Stimulated activated CD4-positive, alpha-beta T cell treated with anti-CD3 and anti-CD28 coated beads, Interleukin-1b, Interleukin-23, amount 100 ng/mL, for 24 hours (primary cell): ENCODE measurements at places on chromosomes 16 and 17.
A peak's percentile ranks its signal among the peaks of the same experiment; 100 is the strongest.

DNA sequence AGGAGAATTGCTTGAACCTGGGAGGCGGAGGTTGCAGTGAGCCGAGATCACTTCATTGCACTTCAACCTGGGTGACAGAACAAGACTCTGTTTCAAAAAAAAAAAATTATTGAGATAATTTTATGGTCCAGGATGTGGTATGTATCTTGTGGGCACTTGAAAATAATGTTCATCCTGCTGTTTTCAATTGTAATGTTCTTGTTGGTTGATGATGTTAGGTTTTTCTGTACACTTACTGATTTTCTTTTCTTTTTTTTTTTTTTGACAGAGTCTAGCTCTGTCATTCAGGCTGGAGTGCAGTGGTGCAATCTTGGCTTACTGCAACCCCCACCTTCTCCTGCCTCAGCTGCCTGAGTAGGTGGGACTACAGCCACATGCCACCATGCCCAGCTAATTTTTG lies 29.7 kb downstream of the TBX21 start:
- DNase-seq: no peak

DNA sequence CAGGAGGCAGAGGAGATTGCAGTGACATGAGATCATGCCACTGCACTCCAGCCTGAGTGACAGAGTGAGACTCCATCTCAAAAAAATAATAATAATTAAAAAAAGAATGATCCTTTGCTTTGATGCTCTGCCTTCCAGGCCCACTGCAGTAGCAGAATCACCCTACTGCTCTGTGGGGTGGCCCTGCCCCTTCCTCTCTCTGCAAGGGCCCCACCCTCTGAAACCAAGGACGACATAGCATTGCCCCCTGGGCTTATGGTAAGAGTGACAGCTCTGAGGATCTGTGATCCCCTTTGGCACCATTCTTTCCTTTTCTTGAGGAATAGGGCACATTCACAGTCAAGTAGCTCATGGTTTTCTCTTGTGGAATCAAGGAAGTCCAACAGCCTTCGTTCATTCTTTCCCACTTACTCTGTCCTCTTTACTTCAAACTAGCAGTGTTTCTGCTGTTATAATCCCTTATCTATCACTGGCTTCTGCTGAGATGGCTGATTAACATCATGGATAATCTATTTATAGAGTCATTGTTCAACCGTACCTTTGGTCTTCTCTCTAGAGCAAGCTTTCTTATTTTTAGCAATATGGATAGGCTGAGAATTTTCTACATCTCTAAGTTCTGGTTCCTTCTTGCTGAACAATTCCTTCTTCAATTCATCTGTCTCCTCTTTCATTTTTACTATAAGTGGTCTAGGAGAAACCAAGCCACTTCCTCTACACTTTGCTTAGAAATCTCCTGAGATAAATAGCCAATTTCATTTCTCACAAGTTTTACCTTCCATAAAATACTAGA lies 14.1 kb downstream of the RAD51C start:
- no peak for DNase-seq

- DNase-seq: no peak
Observed at GRCh38 chr17:45906927-45907622, 12.7 kb downstream of the MAPT start.

GRCh38 chr17:17505610-17506171 lies 9.5 kb upstream of the RASD1 start:
- no peak for DNase-seq

DNA sequence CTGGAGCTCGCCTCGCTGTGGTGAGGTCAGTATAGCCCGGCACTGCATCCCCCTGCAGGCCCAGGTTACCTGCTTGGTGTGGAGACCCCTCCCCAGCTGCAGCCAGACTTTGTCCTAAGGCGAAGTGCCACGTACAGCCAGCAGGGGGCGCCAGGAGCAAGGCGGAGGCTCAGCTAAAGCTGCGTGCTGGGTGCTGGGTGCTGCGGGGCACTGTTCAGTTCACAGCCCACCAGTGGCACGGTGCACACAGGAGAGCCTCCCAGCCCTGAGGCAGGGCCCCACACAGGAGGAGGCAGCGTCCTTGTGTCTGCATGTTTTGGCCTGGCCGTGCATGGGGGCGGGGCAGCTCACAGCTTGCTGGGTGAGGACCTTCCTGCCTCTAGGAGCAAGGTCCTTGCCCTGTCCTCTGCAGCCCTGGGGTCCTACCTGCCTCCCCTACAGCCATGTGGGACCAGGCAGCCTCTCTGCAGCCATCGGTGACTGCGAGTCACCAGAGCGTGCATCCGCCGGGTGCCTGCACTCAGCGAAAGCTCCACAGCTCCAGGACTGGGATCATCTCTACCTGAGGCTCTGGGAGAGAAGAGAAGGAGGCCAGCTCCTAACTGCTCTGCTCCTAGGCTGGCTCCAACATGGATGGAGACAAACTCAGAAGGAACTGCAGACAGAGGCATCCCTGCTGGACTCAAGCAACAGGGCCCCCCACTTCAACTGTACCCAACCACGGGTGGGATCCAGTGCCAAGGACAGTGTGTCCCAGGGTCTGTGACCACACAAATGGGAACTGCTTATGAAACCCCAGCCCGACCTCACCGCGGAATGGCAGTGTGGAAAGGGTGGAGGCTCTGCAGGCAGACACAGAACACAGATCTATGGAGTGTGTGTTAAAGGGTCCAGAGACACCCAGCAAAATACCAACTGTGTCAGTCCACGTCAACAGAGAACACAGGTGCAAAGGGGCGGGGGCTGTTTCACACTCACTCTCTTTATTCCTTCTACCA lies 19.0 kb downstream of the SLC7A5 start:
- peak; percentile 44 for DNase-seq

DNA sequence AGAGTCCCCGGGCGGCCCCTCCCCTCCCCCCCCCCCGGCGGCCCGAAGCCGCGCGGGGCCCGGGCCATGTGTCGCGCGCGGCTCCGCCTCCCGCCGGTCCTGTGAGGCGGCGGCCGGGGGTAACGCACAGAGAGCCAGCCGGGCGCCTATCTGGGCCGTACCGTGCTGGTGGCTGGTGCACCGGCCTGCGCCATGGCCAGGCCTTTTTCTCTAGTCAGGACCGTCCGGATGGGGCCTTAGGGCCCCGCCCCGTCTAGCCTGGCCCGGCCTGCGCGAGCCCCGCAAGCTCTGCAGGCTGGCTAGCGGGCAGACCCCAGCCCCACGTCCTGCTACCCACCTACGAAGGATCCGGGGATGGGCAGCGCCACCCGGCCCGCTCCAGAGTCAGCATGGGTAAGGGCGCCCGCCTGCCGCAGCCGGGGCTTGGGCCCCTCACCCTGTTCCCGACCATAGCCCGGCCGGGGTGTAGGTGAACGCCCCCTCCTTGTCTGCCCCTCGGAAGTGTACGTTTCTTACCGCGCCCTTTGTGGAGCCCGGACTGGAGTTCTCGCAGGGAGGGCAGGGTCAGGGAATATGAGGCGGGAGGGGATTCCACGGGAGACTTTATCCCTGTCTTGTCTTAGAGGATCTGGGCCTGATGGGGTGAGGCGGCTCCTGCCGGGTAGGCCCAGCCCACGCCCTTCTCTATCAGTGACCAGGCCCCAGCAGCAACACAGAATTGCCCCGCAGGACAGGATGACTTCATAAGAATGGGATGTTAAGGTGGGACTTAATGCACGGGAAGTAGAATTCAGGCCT lies at the start of gene CENPT:
Gene CENPT (minus strand): TSS at position 630 of the 798 bp plus-strand sequence. CDS start 13,834 bp downstream, outside the sequence.
- peak; percentile 19 for DNase-seq

DNA sequence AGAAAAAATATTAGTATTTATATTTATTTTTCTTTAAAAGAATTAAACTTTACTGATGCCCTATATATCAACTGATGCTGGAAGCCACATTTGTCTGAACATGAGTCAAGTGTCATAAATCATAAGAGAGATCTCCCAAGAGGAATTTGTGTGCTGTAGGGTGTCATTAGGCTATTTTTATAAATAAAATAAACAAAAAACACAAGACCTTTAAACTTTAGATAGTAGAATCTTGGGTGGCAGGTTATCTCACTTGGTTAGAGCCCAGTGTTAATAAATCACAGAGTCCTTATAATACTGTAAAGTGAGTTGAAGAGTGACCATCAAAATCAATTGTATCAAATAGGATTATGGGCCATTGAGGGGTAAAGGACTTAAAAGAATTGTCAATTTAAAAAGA lies 21.3 kb upstream of the CPD start:
- no peak for DNase-seq

GRCh38 chr17:64154313-64154695 lies 24.4 kb upstream of the ERN1 start:
- DNase-seq: no peak

DNA sequence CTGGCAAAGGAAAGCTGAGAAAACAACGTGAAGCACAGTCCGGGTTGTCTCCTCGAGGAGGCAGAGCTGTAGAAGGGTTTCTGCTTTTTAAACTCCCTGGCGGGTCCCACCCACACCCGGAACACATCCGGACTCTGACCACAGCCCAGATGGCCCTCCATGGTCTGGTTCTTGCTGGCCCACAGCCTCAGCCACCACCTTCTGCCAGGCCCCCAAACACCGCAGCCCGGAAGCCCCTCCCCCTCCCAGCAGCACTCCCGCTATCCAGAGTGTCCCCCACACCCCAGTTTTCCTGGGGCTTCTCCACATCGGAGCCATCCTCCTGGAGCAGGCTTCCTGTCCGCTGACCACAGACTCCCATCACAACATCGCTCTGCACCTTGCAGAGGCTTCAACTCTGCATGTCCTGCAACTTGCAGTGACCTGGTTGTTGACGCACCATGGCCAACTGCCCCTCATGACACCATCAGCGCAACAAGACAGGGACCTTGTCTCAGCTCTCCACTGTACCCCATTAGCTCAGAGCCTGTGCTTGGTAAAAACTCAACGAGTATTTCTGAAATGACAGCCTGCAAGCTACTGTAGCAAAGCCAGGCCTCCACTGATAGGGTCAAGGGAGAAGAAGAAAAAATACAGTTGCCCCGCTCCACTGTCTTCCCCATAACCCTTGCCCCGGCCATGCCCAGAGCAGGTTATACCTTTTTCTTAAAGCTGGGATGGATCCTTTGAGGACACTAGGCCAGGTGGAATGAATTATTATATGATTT lies 129.8 kb downstream of the C16orf78 start:
- DNase-seq: no peak

GRCh38 chr17:44374306-44375195 lies 10.9 kb upstream of the FAM171A2 start:
- no peak for DNase-seq

- DNase-seq: no peak
Observed at GRCh38 chr17:27818401-27819105, 18.2 kb upstream of the NOS2 start.

- no peak for DNase-seq
Observed at GRCh38 chr17:71986886-71987285, 133.9 kb upstream of the SOX9 start.

DNA sequence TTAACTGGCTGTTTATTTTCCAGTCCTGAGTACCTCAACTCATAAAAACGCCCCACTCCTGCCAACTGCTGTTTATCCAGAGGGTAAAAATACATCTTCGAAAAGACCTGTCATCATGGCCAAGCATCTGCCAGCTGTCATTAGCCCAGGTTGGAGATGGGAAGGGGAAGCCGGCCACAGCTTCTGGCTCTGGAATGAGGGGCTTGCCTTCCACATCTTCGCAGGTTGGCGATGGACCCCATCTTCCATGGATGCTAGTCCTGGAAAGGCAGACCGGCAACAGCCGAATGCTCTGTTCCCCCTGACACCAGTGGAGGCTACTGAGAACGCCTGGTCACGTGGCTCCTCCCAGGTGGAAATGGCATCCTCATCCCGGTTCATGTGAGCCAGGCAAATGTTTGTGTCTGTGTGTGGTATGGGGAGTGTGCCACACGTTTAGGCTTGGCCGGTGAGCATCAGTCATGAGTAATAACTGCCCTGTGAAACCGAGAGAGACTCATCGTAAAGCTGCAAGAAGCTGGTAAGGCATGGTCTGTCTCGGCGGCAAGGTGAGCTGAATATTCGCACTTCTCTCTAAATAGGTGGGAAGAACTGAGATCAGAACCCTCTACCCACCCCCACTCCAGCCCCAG lies 420 bp upstream of the KRTAP17-1 start:
- no peak for DNase-seq

GRCh38 chr17:56982312-56982711 lies 4.4 kb downstream of the SCPEP1 start:
- DNase-seq: no peak

DNA sequence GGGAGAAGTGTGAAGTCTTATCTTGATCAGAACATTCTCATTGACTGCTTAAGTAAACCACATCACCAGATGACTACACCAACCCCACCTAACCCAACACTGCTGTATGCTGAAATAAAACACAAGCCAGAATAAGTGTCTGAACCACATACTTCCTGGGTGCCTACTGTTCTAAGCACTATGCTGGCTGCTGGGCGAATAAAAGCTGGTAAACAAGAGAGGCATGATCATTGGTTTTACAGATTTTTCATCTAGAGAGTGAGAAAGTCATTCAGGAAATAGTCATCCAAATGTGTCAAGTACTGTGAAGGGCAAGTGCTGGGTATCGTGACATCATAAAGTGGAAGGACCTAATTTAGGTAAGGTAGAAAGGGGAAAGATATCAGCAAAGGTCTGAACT lies 199.0 kb upstream of the SOX9 start:
- no peak for DNase-seq

- no peak for DNase-seq
Observed at GRCh38 chr16:22692034-22692433, 121.9 kb upstream of the HS3ST2 start.

DNA sequence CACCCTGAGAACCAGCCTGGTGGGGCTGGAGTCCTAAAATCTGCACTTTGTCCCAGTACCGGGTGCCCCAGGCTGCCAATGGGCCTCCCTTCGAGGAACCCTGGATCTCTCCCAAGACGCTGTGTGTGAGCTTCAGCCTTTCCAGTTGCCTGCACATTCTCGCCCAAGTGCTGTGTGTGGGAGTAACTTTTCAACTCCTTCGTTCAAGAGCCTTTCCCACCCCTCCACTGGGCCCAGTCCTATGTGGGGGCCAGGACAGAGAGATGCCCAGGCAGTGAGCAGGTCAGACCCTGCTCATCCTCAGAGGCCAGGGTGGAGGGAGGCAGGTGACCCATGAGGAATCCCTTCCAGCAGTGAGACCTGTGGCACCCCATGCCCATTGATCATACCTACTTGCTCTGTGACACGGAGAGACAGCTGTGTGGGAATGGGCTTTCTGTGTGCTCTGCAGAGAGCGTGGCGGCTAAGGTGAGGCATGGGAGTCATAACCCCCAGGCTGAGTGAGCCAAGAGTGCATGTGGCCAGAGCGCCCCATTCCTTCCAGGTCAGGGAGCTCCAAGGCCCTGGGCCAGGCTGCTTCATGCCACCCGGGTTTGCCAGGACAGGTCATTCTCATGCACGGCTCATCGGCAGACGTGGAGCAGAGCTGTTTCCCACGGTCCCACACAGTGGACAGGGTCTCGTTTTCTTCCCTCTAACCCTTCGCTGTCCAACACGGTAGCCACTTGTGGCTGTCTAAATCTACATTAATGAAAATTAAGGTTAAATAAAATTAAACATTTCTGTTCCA lies 154.4 kb downstream of the CLEC16A start:
- DNase-seq: no peak
